ENCODE measurements at places on chromosomes 3 and 15. TPM values are rescaled to one million over a fixed set of nuclear protein-coding genes. Genes with fewer than 3 reads are reported as not detected.

The SMCO1 gene
- not detected for total RNA-seq

The SEMA3G gene
- total RNA-seq = not detected

The STT3B gene
- 92.8 TPM for total RNA-seq

The TGM4 gene
- not detected for total RNA-seq

The GNB5 gene
- total RNA-seq = 17.5 TPM

The TMEM207 gene
- total RNA-seq = not detected

The EFCC1 gene
- 0.38 TPM for total RNA-seq

GRCh38 chr3:3356846-3357245 lies 177.4 kb upstream of the CRBN start:
- no peak for DNase-seq
- H3K4me3 ChIP-seq = no peak overlapping the region
- H3K27ac ChIP-seq = no peak overlapping the region
- H3K27me3 ChIP-seq = no peaks in the 10 kb centered on the region
- no peaks in the 10 kb centered on the region for H3K36me3 ChIP-seq
- H3K4me1 ChIP-seq = no peaks in the 10 kb centered on the region

GRCh38 chr15:53193149-53193548 lies 403.0 kb upstream of the ONECUT1 start:
- no peaks in the 10 kb centered on the region for H3K36me3 ChIP-seq
- peaks cover 3% of the 10 kb centered on the region for H3K4me1 ChIP-seq
- H3K27ac ChIP-seq = no peak overlapping the region
- no peak overlapping the region for H3K4me3 ChIP-seq
- DNase-seq = no peak

- H3K4me1 ChIP-seq = no peaks in the 10 kb centered on the region
- no peaks in the 10 kb centered on the region for H3K27me3 ChIP-seq
- no peak overlapping the region for H3K27ac ChIP-seq
- no peak overlapping the region for H3K4me3 ChIP-seq
- no peak for DNase-seq
Measured at GRCh38 chr3:77655396-77655795, 615.5 kb downstream of the ROBO2 start.

GRCh38 chr3:75894234-75894633 lies 108.9 kb upstream of the ZNF717 start:
- H3K4me3 ChIP-seq = no peak overlapping the region
- H3K27me3 ChIP-seq = no peaks in the 10 kb centered on the region
- H3K36me3 ChIP-seq = no peaks in the 10 kb centered on the region
- no peaks in the 10 kb centered on the region for H3K4me1 ChIP-seq
- no peak for DNase-seq

- DNase-seq = no peak
- no peak overlapping the region for H3K27ac ChIP-seq
- H3K36me3 ChIP-seq = no peaks in the 10 kb centered on the region
Measured at GRCh38 chr3:53807117-53807810, 39.0 kb downstream of the CHDH start.

DNA sequence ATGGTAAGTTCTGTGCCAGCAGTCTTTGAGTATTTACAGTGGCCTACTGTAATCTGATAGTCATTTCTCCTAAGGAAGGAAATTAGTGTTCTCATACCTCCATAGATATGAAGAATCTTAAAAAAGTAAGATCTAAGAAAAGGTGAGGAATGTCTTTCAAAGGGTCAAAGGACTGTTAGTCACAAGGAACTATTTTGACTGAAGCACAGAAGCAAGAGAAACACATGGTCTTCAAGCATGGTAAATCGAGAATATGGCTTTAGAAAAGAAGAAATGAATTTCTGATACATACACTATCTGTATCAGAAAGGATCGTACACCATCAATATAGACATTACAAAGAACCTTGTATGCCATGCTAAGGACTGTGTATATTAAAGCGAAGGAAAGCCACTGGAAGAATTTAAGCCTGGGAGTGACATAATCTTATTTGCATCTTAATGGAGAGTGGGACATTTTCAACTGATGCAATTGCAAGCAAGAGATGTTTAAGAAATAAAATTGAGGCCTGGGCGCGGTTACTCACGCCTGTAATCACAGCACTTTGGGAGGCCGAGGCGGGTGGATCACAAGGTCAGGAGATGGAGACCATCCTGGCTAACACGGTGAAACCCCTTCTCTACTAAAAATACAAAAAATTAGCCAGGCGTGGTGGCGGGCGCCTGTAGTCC lies 5.5 kb upstream of the ACAP2 start:
- DNase-seq = no peak
- H3K4me3 ChIP-seq = no peak overlapping the region
- H3K36me3 ChIP-seq = no peaks in the 10 kb centered on the region
- no peak overlapping the region for H3K27ac ChIP-seq

DNA sequence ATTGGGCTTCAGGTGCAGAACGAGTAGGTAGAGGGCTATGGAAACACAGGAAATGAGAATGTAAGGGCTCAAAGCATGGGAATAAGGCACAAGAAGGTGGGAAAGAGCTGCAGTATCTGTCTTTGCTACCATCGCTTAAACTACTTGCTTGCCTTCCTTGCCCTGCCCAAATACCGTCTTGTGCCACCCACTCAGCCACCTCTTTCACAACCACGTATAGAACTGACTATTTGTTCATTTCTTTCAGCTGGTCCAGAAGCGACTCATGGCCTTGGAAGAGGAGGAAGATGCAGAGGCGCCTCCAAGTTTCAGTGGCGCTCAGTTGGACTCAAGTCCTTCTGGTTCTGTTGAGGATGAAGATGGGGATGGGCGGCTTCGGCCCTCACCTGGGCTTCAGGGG lies 11.8 kb downstream of the LPCAT4 start:
- no peak for DNase-seq
- no peaks in the 10 kb centered on the region for H3K4me1 ChIP-seq
- H3K27ac ChIP-seq = no peak overlapping the region
- H3K4me3 ChIP-seq = no peak overlapping the region
- peaks cover 17% of the 10 kb centered on the region for H3K36me3 ChIP-seq

DNA sequence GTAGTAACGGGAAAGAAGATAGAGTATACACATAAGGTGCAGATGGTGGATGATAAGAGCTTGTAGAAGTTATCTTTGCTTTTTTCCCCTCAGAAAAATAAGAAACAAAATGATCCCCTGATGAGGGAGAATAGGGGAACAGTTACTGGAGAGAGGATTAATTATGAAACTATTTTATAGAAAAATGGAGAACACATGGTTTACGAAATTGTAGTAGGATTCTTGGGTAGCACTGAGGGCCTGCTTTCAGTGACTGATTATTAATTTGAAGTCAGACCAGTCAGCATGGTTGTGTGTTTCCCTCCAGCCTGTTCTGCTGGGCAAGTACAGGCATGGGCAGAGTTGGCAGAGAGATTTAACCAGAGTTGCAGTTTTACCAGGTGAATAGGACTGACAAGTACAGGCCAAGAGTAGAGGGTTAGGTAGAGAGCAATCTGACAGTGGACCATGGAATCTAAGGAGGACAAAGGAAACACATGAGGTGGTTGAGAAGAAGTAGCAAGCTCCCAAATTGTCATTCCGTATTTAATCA lies 5.9 kb downstream of the SLC49A4 start:
- H3K27me3 ChIP-seq = no peaks in the 10 kb centered on the region
- H3K4me3 ChIP-seq = no peak overlapping the region
- no peak overlapping the region for H3K27ac ChIP-seq
- no peak for DNase-seq
- no peaks in the 10 kb centered on the region for H3K36me3 ChIP-seq
- peaks cover 23% of the 10 kb centered on the region for H3K4me1 ChIP-seq

GRCh38 chr15:40379853-40380252 lies 2.7 kb upstream of the KNSTRN start:
- peaks cover 19% of the 10 kb centered on the region for H3K4me1 ChIP-seq
- H3K4me3 ChIP-seq = no peak overlapping the region
- H3K36me3 ChIP-seq = peaks cover 13% of the 10 kb centered on the region
- no peak for DNase-seq
- no peaks in the 10 kb centered on the region for H3K27me3 ChIP-seq
- H3K27ac ChIP-seq = no peak overlapping the region

DNA sequence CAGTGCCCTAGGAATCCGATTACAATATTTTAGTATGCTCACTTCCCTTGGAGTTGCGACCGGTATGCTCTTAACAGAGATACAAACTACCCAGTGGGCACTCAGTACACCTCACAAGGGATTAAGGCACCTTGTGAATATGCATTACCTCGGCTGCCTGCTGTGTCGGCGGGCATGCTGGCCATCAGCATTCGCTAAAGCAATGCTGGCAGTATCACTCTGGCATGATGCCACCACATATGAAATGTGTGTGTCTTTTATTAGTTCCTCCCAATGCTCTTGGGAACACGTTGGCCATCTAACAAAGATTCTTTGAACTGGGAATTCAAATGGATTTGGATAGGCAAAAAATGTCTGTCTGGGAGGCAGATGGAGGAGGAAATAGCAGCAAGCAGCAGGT lies 67.4 kb upstream of the FOXB1 start:
- no peaks in the 10 kb centered on the region for H3K36me3 ChIP-seq
- peaks cover 2% of the 10 kb centered on the region for H3K4me1 ChIP-seq
- H3K4me3 ChIP-seq = no peak overlapping the region
- no peak overlapping the region for H3K27ac ChIP-seq
- no peak for DNase-seq
- peaks cover 5% of the 10 kb centered on the region for H3K27me3 ChIP-seq

DNA sequence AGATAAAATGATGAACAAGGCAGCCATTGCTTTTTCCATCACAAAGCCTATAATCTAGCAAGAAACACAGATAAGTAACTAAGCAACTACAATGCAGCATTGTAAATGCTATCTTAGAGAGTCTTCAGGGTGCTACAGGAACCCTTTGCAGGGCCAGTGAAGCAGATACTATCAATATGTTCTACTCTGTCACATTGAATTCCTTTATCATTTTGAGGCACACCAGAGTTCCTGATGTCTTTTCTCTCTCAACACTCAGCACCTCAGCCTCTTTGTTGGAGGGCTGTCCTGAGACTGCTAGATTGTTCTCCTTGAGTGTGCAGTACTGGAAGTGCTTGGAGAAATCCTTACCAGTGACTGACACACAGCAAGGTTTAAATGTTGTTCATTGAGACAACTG lies 107.4 kb upstream of the MRPL3 start:
- H3K27ac ChIP-seq = no peak overlapping the region
- H3K4me3 ChIP-seq = no peak overlapping the region
- H3K27me3 ChIP-seq = peaks cover 18% of the 10 kb centered on the region
- H3K36me3 ChIP-seq = no peaks in the 10 kb centered on the region

GRCh38 chr3:61964566-61964965 lies 403.2 kb downstream of the PTPRG start:
- H3K4me3 ChIP-seq = no peak overlapping the region
- no peaks in the 10 kb centered on the region for H3K4me1 ChIP-seq
- H3K27ac ChIP-seq = no peak overlapping the region
- no peaks in the 10 kb centered on the region for H3K27me3 ChIP-seq
- DNase-seq = no peak
- no peaks in the 10 kb centered on the region for H3K36me3 ChIP-seq

GRCh38 chr15:63312286-63312685 lies 34.9 kb downstream of the APH1B start:
- no peak for DNase-seq
- H3K27ac ChIP-seq = no peak overlapping the region
- H3K4me1 ChIP-seq = no peaks in the 10 kb centered on the region
